ENCODE measurements at places on chromosomes 2 and 18.

DNA sequence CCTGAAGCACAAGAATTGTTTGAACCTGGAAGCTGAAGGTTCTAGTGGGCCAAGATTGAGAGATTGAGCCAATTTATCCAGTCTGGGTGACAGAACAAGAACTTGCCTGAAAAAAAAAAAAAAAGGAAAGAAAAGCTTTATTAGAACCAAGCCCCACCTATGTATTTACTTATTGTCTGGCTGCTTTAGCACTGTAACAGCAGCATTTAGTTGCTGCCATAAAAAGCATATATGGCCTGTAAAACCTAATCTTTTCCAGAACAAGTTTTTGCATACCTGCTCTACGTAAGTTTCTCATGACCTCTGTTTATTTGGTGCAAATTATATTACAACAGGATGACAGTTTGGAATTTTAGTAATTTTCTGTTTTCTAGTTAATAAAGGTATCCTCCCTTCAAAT, 1565.6 kb upstream of the LRRTM1 start:
- DNase-seq, result no peak

GRCh38 chr2:172480301-172481218, 53.2 kb downstream of the ITGA6 start:
- DNase-seq, result no peak

GRCh38 chr2:217396165-217396564, 536.3 kb upstream of the TNP1 start:
- DNase-seq, result no peak

GRCh38 chr2:190859347-190860297, 21.0 kb upstream of the GLS start:
- no peak for DNase-seq
